Hematopoietic multipotent progenitor cell treated with erythropoietin and hydrocortisone succinate and interleukin-3 and kit ligand, for 6 days (in vitro differentiated cells): ENCODE measurements at places on chromosomes 2 and 18.

DNA sequence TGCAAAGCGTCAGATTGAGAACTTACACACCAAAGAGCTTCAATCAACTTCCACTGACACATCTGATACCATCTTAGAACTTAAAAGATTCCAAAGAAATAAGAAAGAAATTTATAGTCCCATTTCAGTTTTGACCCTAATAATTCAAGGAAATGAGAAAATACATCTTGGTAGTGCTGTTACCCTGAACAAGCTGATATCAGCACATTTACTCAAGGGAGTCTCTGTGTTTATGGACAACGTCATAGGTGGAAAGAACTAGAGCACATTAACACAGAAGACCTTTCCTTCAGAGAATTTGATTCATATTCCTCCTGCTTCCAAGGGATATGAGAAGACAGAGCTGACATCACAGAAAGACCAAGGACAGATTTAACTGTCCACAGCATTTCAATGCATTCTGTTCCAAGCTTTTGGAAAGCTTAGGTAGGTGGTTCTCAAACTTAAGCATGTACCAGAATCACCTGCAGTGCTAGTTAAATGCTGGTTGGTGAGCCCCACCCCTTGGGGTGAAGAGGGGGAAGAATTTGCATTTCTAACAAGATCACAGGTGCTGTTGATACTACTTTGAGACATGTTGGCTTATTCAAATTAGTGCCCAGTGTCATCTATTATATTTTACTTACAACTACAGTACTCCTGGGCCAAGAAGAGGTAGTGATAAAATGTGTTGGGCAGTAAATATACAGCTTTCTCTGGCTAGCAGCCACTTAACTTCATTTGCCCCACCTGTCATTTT lies 59.8 kb downstream of the LDAH start:
- no peak for DNase-seq

DNA sequence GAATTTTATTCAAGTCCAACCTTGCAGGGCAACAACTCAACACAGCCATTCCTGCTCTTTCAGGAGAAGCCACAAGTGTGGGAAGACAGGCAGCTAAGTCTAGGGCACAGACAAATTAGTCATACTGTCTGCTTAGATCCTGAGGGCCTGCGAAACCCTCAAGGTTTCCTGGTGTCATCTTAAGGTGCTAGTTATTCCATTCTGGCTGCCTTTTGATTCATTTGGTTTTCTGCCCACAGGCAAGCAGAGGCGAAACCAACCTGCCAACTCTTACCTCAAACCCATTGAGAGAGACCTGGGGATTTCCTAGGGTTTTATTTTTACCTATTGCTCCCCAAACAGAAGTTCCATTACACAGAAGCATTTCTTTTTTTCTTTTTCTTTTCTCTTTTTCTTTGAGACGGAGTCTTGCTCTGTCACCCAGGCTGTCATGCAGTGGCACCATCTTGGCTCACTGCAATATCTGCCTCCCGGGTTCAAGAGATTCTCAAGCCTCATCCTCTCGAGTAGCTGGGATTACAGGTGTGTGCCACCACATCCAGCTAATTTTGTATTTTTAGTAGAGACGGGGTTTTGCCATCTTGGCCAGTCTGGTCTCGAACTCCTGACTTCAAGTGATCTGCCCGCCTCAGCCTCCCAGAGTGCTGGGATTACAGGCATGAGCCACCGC lies 23.7 kb upstream of the SCYGR1 start:
- DNase-seq, result no peak

DNA sequence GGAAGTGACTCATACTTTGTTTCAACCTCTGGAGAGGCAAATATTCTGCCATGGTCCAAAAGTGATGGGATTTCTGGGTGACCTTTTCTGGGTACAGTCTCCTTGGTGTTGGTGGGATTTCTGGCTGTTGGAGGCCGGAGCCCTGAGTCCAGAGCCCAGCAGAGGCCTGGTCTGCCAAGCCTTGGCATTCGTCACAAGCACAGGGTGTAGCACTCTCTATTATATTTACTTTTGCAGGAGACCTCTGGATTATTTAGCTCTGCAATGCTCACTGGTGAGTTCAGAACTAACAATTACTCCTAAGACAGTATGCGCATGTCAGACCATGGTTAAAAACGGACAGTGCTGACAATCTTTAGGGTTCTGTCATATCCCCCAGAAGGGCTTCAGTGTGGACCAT lies 201.6 kb upstream of the TWIST2 start:
- DNase-seq, result no peak

- no peak for DNase-seq
These were observed 40.1 kb downstream of the AMER3 start for GRCh38 chr2:130795431-130795830.

DNA sequence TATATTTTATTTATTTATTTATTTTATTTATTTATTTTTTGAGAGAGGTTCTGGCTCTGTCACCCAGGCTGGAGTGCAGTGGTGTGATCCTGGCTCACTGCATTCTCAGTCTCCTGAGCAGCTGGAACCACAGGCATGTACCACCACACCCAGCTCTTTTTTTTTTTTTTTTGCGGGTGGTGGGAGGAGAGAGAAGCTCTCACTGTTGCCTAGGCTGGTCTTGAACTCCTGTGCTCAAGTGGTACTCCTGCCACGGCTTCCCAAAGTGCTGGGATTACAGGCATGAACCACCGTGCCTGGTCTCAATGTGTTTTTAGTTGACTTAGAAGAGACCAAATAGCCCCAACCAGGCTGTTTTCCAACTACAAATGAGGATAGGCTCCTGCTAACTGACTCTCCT lies 80.7 kb downstream of the PDCL3 start:
- no peak for DNase-seq

DNA sequence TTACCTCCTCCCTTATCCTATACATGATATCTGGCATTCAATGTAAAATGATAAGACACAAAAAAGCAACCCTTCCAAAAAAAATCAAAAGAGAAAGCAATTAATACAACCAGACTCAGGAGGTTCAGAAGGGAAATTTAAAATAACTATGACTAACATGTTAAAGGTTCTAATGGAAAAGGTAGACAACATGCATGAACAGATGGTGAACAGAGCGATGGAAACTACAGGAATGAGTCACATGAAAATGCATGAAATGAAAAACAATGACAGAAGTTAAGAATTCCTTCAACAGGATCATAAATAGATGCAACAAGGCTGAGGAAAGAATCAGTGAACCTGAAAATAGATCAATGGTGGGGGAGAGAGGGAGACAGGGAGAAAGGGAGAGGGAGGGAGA lies 26.1 kb upstream of the ERCC3 start:
- DNase-seq, result no peak

DNA sequence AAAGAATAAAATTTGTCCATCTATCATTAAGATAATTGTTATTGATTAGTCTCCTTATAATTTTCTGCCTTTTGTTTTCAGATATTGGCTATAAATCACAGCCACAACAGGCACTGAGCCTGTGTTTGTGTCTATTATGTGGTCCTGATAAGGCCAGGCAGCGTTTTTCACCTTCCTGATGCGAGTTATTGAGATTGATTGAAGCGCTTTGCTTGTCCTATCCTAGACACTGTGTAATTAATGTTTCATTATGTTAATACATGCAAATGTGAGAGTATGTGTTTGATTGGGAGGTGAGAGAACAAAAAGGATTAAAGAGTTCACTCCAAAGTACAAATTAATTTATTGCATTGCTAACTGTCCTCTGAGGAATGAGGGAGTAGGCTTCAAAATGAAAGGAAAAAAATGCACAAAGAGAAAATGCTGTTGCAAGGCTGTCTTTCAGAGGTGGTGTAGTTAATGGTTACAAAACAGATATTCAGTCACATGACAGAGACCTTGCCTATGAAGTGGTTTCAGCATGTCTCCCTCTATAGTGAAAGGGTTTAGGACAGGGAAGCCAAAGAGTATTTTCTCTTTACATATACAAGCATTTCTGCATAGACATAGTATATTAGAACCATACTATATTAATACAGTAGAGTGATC lies 391.1 kb downstream of the DCC start:
- DNase-seq, result no peak

DNA sequence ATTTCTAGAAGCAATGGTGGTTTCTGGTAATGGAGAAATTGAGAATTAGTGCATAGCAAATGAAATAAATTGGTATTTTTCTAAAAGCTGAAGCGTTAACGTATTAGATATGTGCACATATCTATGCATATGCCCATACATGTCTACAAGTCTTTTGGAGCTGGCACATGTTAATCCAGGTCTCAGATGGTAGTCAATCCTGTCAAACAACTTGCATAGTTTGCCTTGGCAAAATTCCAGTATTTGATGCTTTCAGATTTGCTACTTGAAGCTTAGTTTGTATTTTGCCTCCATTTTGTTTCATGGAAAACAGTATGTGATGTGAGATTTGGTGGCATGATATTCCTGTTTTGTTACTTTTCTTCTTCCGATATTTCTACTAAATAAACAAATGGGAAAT lies 304.6 kb downstream of the PARD3B start:
- no peak for DNase-seq

- DNase-seq, result no peak
These were observed 195.3 kb upstream of the SMAD2 start for GRCh38 chr18:48125724-48126123.

- DNase-seq, result no peak
These were observed 107.8 kb downstream of the NDUFA10 start for GRCh38 chr2:239917125-239917956.

DNA sequence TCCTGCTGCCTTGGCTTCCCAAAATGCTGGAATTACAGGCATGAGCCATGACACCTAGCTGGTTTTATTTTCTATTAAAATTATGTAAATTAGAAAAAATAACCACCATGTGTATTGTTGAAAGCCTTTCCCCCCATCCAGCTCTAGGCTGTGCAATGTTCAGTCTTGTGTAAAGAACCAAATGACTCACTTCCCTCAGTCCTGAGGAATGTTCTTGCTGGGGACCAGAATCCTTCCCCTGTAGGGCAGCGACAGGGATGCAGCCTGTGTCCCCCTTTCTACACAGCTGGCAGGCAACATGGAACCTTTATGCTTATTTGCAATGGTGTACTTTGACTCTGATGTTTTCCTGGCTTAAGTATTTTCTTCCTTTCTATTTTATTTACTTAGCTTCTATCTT lies 29.4 kb downstream of the AOX1 start:
- DNase-seq, result no peak

DNA sequence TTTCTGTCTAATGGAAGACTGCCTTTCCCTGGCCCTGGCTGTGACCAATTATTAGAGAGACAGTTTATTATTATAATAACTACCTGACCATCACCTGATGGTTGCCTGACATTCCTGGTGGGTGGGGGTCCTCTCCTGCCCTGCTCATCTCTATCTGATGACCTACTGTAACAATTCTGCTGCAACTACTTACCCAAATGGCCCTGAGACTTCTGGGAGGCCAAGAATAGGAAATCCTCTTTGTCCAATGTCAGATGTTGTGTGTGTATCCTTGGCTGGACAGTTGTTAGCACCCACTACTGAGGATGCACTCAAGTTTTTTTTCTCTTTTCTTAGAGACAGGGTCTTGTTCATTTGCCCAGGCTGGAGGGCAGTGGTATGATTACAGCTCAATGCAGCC lies 110.3 kb downstream of the DDX1 start:
- DNase-seq, result no peak

GRCh38 chr2:140288213-140288612 lies 1508.0 kb upstream of the NXPH2 start:
- DNase-seq, result no peak

- DNase-seq, result peak; percentile 95
These were observed 20.8 kb upstream of the SOS1 start for GRCh38 chr2:39141334-39142271.

DNA sequence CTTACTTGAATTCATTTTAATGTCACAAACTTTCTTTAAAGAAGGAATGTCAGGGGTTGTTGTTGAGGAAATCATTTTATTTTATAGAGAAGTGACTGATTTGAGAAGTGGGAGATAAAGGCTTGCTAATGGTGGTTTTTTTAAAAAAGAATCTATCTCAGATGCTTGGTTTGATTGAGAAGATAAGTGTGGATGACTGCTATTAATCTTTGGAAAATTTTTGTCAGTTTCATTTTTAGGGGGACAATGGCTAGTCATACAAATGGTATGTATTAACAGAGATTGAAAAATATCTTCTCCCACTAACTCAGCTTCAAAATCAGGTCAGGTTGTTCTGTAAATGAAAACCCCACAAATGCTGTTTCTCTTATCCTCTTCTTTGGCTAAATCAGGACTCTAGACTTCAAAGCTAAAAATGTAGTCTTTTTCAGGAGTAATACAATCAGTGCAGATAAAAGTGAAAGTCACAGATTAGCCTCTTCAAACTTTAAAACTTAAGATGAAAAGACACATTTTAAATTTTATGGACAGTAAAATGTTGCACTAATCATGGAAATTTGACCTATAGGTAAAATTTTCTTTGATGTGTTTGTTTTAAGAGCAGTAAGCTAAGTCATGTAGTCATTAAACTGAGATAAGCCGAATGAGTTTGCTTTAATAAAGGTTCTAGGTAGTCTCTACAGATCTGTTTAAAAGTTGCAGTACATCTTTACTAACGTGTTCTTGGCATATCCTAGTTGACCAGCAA lies 674.2 kb upstream of the VRK2 start:
- no peak for DNase-seq

DNA sequence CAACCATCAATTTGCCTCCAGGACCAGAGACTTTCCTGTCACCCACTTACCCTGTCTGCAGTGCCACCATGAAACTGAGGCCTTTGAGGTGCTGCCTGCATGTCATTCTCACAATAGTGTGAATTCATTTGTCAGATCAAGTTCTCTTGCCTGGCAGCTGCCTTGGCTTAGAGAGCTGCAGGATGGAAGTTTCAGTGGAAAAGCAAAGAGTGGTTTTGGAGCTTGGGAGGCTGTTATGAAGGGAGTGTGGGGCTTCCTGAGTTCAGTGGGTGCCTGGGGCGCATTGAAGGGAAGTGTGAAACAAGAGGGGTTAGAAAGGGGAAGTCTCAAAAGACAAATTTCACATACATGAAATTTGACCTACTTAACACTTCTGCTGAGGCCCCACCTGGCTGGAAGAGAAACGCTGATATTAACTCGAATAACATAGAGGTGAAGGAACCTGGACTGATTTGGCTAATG lies 7.9 kb upstream of the LBH start:
- peak; percentile 30 for DNase-seq

DNA sequence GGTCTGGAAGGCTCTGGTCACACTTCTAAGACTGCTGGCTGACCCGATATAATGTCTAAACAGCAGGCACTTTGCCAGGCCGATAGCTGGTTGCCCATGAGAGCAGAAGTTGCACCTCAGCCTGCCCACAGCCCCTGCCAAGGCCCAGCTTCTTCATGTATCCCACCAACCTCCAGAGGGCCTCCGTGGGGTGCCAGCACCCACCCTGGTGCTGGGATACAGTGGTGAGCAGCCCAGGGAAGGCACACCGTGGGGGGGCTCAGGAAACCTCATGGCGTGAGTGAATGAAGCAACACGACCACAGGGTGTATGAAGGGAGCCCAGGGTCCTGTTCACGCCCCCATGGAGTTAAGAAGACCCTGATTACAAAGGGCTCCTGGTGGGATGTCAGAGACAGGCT lies 16.2 kb upstream of the GLI2 start:
- DNase-seq, result no peak

DNA sequence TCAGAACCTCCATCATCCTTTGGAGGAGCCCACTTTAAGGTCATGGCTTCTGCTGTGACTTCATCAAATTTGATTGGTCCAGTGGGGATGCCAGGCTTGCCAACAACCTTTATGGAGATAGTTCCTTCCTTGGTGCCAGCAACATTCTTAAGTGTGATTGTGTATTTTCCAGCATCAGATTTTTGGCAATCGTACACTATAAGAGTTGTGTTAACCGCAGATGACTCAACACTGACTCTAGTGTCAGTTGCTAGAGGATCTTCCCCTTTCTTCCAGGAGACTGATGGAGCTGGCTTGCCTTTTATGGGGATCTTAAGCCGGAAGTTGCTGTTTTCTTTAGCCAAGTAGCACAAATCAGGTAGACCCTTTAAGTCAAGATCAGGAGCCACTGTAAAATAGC lies 98.7 kb downstream of the PLEKHA3 start:
- DNase-seq, result no peak
